Activated CD8-positive, alpha-beta memory T cell treated with anti-CD3 and anti-CD28 coated beads, Interleukin-2, amount 10 ng/mL, durations not matched to agents 7 days and 5 days (primary cell): ENCODE measurements at places on chromosomes 4 and X. TPM values are rescaled to one million over a fixed set of nuclear protein-coding genes. Genes with fewer than 3 reads are reported as not detected.

DNA sequence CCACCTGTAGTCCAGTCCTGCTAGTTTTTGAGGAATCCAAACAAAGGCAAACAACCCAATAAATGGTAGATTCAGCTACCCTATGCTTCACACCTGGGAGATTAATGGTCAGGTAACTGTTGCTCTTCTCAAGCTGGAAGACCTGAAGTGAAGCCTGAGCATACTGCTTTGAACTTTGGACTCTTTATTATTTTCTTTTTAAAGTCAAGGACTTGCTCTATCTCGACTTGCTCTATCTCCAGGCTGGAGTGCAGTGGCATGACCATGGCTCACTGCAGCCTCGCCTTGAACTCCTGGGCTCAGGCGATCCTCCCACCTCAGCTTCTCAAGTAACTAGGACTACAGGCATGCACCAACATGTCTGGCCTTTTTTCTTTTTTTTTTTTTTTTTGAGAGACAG, 14.7 kb upstream of the KLHL13 start:
- no peak for DNase-seq

SLC6A14 gene
- not detected for total RNA-seq

PNPLA4 gene
- total RNA-seq = 3.7 TPM

DNA sequence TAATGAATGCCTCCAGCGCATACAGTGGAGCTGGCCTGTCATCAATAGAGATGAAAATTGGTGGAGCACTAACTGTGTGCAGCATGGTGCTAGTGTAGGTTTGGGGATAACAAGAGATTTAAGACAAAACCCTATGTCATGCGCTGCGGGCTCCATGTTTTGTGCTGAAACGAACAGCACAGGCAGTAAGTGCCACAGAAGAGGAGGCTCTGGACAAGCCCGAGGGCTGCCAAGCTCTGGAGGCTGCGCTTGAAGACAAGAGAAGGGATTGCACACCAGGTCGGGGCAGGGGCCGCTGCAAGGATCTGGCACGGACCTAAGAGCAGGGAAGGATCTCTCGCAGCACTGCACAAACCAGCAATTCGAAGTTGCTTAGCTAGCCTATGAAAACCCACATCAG, 35.5 kb downstream of the TENM3 start:
- DNase-seq = no peak

C1QTNF7 gene
- total RNA-seq = not detected
